ENCODE measurements at places on chromosomes 7 and 10. TPM values are rescaled to one million over a fixed set of nuclear protein-coding genes. Genes with fewer than 3 reads are reported as not detected.

DNA sequence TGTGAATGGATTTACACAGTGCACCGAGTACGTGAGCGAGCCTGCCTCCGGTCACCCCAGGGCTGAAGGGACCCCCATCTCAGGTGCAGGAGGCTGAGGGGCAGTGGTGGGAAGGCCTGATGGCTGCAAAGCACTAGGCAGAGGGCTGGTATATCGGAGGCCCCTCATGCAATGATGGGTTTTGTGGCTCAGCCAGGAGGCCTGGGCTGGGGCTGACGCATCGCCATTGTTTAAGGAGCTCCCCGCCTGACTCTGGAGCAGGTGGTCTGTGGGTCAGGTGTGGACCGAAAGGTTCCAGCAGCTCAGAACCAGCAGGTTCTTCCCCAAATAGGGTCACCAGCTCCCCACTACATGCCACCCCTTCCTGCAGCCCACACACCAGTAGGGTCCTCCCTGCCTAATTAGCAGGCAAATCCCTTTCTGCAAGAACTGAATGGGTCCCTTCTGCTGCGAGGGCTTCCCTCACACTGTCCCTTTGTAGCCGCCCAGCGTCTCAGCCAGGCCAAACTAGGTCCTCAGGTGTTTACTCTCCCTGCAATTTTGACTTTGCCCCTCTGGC is 33.0 kb downstream of the OAT start:
- no peak for DNase-seq

The MYH16 gene
- total RNA-seq: not detected

The GNG11 gene
- total RNA-seq: 1.2 TPM

The CH25H gene
- total RNA-seq: not detected

GRCh38 chr7:102981451-102981850 is 68.7 kb downstream of the LRRC17 start:
- no peak for DNase-seq

The FAM237B gene
- not detected for total RNA-seq

- DNase-seq: no peak
These were observed 582.1 kb downstream of the PTPRN2 start for GRCh38 chr7:158005531-158005930.

The CDK14 gene
- total RNA-seq: 107 TPM

- no peak for DNase-seq
These were observed 36.9 kb downstream of the STK32C start for GRCh38 chr10:132270721-132271457.
